ENCODE measurements at places on chromosomes 5 and 9.

DNA sequence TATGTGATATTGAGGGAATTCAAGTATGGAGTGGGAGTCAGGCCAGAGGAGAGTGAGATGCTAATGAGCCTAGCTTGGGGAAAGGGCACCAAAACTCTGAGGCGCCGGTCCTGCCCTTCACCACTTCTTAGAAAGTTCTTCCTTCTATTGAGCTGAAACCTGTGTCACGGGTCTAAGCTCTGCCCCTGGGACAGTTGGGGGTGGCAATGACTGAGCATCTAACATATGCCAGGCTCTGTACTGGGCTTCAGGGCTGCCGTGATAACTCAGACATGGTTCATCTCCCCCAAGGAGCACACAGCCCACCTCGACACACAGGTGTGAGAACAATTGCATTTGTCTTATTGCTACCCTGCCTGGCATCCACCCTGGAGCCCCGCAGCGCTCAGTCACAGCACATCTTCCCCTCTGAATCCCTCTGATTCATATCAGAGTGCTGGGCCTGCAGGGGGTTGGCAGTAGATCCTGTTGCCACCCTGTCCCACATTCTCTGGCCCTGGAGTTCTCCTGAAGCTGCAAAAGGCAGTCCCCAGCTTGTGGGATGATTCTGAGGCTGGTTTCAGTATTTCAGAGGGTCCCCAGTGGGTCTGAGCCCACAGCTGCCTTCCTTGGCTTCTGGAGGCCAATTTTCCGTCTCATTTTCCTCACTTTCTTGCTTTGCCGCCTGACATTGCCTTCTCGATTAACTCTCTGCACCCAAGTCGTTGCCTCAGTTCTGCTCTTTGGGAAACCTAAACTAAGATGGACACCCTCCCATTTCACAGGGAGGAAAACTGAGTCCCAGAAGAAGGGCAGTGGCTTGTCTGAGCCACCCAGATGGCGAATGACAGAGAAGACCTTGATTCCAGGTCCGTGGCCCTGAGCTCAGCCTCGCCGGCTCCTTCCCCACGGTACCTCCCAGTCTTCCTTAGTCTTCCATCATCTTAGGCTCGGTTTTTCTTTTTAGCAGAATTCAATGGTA, 42.5 kb downstream of the ALG2 start:
- no peak for DNase-seq

DNA sequence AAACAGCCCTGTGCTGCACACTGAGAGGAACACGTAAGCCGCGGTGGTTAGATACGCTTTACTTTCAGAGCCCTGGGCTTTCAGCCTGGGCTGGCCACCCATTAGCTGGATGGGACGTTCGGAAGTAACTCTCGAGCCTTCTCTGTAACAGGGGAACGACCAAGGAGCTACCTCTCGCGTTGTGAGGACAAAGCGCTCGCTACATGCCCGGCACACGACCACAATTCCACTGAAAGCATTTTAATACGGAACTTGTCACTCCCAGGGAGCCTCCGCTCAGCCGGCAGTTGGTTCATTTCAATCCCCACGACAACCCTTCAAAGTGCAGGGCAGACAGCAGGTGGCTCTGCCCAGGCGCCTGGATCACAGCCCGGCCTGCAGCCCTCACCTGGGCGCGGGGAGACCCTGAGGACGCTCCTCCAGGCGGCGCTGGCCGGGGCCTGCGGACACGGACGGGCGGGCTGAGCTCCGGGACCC, 368 bp downstream of the SURF1 start:
- no peak for DNase-seq

DNA sequence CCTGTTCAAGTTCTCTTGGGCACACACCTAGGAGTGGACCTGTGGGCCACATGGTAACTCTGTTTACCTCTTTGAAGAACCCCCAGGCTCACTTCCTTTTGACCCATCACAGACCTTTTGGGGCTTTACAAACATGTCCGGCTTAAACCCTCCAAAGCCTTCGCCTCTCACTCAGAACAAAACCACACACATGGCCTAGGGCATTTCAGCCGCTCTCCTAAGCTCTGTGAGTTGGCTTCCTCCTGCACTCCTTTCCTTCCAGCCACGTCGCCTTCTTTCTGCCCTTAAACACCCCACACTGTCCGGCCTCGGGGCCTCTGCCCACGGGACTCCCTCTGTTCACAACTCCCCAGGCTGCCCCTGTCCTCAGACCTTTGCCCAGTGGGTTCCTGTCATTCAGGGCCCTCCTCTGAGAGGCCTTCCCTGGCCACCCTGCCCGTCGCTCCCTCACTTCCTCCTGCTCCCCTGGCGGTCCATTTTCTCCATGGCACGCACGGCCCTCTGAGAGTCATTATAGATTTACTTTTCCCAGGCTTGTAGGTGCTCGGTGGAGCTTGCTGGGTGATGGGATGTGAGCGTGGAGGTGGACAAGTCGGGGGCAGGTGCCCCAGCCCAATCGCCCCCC, 1.9 kb downstream of the DOK3 start:
- DNase-seq = no peak

- DNase-seq = no peak
Observed at GRCh38 chr5:82160948-82161347, 117.2 kb downstream of the RPS23 start.

GRCh38 chr5:178895615-178896571, at the start of gene ZFP2:
Gene ZFP2, plus strand, starts transcription at chr5:178895913. Its CDS starts 35,401 bp downstream, at chr5:178931314.
- peak; percentile 29 for DNase-seq

GRCh38 chr5:137506296-137506695, 7.2 kb upstream of the SPOCK1 start:
- no peak for DNase-seq

DNA sequence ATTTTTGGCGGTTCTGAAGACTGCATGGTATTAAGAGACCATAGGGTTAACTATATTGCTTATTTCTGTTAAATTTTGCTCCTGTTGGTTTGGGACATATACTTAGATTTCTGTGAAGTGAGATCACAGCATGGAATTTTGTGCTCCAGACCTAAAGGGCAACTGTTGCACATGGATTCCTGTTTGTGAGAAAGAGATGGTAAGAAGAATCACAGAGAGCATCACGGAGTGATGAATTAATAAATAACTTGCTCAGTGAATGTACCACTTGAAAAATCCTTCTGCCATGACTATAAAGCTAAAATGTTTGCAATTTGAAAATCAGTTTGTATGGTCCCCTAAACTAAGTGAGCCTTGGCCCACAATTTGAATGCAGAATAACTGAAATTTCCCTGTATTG, 4.5 kb downstream of the PSAT1 start:
- no peak for DNase-seq

DNA sequence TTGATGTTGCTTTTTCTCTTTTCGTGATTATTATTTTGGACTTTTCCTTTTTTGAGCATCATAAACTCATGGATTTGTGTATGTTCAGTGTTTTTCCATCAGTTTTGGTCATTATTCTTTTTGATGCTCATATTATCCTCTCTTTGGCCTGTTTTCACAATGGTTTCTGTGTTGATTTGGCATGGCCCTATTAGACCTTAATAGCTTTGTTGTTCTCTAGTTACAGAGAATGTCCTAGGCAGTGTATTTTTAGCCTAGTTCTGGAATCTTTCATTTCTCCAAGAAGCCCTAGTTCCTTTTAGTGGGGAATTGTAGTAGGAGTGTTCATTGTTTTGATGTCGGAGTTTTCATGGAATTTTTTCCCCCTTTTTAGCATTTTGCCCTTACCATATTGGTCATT, 41.3 kb upstream of the ROPN1L start:
- no peak for DNase-seq

GRCh38 chr9:110351009-110351467, 13.4 kb upstream of the TXNDC8 start:
- no peak for DNase-seq

GRCh38 chr5:175920231-175920811, 47.8 kb downstream of the THOC3 start:
- no peak for DNase-seq

DNA sequence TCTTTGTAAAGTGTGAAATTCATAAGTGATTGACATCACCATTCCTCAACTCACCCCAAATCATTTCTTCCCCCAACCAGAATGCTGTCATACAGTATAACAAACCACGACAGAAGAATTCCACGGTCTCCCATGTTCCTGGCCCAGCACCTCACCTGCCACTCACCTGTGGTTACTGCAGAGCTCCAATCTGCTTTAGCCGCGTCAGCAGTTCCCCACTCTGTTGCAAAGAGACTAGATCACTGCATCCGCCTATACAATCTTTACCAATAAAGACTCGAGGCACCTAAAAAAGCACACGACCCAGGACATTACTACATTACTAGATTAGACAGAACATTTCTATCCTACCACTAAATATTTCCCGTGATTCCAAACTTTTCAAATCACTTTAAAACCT, 6.2 kb downstream of the GLRX start:
- DNase-seq = no peak

- DNase-seq = no peak
Observed at GRCh38 chr9:136648751-136649150, 14.0 kb upstream of the EGFL7 start.

DNA sequence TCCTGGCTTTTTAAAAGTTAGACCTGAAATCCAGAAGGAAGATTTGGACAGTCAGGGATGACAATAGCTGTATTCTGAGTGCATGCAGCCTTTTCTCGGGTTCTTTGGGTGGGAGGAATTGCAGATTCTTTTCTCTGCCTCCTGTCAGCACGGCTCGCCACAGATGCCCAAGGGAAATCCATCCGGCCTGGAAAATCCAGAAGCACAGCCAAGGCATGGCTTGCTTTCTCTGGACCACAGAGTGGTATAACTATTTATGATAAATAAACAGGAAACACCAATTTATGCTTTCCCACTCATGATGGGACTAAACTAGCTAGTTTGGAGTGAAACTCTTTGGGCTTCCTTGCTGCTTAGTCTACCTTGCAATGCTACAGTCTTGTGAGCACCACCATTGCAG, 59.1 kb downstream of the C9orf152 start:
- DNase-seq = no peak

DNA sequence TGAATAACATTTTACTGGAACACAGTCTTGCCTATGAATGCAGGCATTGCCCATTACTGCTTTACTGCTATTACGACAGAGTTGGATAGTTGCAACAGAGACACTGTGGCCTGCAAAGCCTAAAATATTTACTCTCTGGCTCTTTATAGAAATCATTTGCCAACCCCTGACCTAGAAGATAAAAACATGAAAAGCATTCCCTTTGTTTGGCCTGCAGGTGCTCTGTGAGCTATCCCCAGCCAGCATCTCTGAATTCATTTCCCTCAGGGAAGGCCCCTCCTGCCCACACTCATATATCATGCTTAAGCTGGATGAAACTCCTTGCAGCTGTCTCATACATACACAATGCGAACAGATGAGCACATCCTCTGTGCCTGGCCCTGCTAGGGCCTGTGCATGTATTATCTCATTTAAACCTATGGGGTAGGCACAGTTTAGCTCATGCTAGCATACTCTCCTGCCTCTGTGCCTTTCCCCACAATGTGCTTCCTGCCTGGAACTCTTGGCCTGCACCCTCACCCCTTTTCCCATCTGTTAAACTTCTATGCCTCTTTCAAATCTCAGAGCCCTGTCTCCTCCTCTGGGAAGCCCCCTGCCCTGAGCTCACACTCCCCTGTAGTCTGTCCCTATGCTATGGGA, 193.1 kb downstream of the PAX5 start:
- DNase-seq = no peak

DNA sequence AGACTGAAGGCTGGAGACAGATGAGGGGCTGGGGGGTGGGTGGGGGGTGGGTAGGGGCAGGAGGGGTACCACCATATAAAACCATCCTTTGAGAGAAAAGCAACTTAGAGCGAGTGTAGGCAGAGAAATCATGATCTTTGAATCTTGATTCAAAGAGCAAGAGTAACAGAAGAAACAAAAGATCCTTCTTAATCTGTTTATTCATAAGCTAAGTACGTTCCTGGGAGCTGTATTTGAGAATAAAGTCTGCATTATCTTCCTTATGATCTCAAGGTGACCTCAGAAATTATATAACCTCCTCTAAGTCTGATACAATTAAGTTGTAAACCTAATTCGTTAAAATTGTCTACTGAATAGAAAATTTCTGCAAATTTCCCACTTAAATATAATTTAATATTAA, 558.8 kb downstream of the NR2F1-AS1 start:
- DNase-seq = no peak

- no peak for DNase-seq
Observed at GRCh38 chr5:143968071-143968878, 156.3 kb downstream of the HMHB1 start.

DNA sequence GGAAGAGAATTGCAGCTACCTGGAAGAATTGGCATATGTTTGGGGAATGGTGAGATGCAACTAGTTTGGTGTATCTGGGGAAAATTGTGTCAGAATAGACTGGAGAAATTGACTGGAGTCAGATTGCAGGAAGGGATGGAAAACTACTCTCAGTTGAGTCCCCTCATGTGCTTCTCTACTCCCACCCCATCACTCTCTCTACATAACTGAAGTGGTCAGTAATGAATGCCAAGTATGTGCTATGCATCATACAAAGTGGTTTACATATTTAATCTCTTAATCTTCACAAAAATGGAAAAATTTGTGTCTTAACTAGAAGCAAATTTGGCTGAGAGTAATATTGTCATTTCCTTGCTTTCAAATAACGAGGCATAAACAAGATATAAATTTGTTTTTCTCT, 146.4 kb upstream of the TNC start:
- no peak for DNase-seq

GRCh38 chr9:89732295-89732938, 127.6 kb downstream of the GADD45G start:
- no peak for DNase-seq

DNA sequence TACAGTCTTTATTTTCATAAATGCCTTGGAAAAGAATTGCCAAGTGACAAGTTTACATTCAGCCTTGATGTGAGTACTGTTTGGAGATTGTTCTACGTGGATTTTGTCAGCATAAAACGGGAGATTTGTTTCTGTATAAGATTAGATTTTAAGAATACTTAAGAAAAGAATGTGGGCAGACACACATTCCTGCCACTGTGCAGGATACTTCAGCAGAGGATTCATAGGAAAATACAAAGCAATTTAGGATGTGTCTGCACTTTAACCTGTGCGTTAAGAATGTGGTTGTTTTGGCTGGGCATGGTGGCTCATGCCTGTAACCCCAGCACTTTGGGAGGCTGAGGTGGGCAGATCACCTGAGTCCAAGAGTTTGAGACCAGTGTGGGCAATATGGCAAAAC, 37.2 kb downstream of the GPR107 start:
- no peak for DNase-seq

- DNase-seq = no peak
Observed at GRCh38 chr9:96169901-96170300, 132.1 kb downstream of the HSD17B3 start.

GRCh38 chr5:155969537-155969936, 357.4 kb upstream of the SGCD start:
- no peak for DNase-seq

- no peak for DNase-seq
Observed at GRCh38 chr5:14064841-14065240, 78.3 kb upstream of the TRIO start.

DNA sequence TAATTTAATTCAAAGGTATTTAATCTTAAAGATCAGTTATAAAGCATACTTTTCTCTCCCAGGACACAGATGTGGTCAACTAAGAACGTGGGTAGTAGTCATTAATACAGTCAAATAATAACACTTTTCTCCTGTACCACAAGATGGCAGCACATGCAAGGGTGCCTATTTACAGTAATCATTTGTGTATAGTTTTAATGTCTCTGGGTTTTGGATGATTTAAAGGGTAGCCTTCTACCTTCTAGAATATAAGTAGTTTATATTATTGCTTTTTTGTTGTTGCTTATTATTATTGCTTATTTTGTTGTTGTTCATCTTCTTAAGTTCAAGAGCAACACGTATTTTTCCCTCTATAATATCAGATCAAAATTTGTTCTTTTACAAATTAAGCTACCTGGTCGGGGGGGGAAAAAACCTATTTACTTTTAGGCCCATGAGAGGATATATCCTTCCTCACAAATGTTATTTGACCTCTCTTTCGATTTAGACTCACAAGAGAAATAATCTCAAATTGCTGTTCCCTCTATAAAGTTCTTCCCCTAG, 59.6 kb upstream of the SLC27A6 start:
- no peak for DNase-seq
